Stimulated activated CD8-positive, alpha-beta memory T cell treated with anti-CD3 and anti-CD28 coated beads, Interleukin-2, amount 100 ng/mL, for 1 hour (primary cell): ENCODE measurements at places on chromosomes 5 and 9.

DNA sequence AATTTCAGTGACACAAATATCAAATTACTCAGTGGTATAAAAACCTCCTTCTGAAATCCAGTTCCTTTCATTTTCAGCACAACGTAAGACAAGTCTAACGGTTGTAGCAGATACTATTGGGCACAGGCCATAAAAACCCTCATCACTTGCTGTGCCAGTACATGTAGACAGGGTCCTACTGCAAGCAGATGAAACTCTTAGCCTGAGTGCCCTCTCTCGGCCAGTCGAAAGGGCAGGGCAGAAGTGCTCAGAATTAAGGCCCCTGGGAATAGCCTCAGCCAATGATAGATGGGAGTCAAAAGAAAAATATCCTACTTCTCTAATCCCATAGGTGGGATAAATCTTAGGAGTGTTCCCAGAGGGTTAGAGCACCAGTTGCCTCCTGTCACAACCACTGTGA is 168.5 kb upstream of the FER start:
- no peak for DNase-seq

- DNase-seq = no peak
Measured at GRCh38 chr5:147898875-147899401, 7.4 kb downstream of the C5orf46 start.

- no peak for DNase-seq
Measured at GRCh38 chr5:155923784-155924183, 403.2 kb upstream of the SGCD start.

- no peak for DNase-seq
Measured at GRCh38 chr5:35369965-35370790, 139.9 kb upstream of the PRLR start.

- no peak for DNase-seq
Measured at GRCh38 chr5:124444147-124444775, 302.2 kb downstream of the ZNF608 start.

GRCh38 chr5:42894057-42894456 is 82.4 kb upstream of the SELENOP start:
- DNase-seq = no peak

GRCh38 chr5:3601061-3601710 is 5.6 kb downstream of the IRX1 start:
- no peak for DNase-seq

DNA sequence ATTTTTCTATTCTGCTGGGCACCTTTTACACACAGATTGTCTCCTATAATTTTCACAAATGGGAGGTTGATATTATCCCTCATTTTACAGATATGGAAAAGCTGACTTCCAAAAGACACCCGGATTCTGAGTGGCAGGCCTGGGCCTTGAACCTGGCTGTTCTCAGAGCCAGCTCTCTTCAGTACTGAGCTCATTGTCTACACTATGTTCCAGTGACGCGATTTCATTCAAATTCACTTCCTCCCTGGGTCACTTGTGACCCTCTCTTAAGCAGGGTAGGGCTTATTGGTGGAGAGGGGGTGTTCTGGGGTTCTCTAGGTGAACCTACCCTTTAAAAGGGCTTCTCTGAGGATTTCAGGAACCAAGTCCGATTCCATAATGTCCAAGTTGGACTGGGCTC is 70.2 kb downstream of the ANKRD33B start:
- DNase-seq = no peak

DNA sequence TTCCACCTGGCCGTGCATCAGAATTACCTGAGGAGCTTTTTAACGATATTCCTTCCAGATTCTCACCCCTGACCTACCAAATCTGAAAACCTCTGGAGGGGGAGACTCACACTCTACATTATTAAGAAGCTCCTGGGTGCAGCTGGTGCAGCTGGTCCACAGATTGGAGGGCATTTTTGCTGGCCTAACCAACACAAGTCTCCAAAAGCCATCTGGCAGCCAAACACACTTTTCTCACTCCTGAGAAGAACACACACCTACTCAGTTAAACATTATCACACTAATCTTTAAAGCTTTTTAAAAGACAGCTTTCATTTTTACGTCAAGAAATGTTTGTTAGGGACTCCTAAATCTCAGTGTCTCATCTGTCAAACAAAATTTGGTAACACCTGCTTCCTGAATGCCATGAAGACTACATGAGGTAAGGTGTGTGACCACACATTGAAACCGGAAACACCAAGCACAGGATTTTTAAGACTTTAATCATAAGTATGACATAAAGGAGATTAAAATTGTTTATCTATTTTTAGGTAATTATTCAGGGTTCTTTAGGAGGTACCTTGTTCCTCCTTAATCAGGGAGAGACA is 14.2 kb upstream of the PTPN3 start:
- DNase-seq = no peak

DNA sequence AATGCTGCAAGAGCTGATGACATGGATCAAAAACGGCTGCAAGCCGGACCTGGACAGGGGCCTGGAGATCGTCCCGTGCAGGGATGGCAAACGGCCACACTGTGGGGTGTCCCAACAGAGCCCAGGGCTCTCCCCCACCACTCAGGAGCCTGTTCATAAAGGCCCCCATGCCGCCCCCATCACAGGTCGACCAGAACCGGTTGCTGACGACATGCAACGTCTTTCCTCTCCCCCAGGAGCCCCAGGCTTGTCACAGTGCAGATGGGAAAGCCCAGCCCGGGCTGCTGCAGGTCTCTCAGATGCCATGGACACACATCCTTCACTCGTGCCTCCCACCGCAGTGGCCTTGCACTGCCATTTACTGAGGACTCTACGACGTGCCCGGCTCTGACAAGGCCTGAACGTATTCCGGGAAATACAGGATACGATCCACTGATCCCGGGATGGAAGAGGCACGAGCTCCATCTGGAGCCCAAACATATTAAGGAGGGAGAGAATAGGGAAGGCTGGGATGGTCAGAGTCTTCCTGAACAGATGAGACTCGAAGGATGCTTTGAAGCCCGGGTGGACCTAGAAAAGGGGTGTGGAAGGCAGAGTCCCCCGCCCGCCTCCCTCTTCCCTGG is 76.5 kb upstream of the SARDH start:
- DNase-seq = no peak

DNA sequence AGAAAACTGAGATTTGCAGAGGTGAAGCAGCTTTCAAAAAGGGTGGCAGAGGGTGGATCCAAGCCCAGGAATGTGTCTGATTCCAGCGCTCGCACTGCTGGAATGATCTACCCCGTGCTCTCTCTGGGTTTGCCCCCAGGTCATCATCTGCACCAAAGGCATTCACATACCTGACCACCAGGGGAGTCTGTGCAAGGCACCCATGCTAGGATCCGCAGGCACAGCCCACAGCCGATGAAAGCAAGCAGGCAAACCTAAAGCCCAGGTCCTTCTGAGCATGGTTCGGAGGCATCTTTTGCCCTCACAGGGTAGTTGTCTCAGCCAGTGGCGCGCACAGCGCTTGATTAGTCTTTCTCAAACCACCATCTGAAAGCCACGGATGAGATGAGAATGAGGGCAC is 56.6 kb downstream of the TEK start:
- no peak for DNase-seq

DNA sequence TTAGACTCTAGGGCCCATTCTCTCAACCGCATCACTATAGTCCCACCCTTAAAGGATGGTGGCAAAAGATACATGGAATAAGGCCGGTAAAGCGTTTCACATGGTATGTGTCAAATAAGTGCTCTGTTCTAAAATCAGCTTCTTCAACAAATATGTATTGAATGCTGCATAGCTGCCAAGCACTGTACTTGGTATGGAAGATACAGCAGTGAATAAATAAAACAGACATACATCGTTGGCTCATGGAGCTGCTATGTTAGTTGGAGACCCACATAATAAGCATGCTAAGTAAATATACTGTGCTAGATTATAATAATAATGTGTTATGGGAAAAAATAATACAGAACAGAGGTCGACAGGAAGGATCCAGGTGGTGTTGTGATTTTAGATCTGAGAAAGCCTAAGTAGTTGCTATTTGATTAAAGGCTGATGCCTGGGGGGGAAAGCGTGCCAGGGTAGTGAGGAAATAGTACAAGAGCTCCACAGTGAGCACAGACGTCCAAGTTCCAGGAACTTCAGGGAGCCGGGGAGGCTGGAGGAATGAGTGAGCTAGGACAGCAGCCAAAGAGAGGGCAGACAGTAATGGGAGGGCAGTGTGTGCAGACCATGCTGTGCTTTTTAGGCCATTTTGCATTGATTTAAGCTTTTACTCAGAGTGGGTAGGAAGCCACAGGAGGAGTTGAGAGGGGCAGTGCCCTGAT is 93.7 kb downstream of the JAKMIP2 start:
- no peak for DNase-seq

DNA sequence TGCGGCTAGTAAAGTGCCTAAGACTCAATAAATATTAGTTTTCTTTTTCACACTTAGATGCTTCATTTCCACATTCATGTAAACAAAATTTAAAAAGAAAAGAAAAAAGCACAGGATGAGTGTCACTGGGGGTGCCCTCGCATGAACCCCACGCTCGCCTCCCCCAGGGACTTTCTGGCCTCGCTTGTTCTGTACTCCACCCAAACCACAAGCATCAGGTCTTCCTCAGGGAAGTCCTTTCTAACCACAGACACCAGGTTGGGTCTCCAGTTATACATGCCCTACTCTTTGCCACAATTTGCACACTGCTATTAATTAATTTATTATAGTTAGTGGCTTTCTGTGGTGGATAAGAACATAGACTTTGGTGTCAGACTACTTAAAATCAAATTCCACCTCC is 92.4 kb downstream of the RORB start:
- no peak for DNase-seq

- DNase-seq = no peak
Measured at GRCh38 chr9:118170032-118170955, 466.1 kb downstream of the TLR4 start.

DNA sequence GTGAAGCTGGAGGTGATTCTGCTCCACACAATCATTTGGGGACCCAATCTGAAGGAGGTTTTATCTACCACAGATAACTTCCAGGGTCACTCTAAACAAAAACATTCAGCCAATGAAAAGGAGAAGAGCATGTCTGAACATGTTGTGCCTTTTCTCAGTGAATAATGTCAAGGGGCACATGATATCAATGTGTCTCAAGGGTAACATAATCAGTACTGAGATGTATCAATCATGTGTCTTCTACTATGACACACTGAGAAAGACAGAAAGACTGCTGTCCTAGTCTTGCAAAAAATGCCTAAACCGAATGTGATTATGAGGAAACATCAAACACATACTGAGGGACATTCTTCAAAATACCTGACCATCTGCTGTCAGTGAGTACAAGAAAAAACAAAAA is 25.4 kb upstream of the RASA1 start:
- no peak for DNase-seq

- DNase-seq = no peak
Measured at GRCh38 chr9:19431361-19432171, 22.8 kb downstream of the ACER2 start.

GRCh38 chr9:20226345-20226744 is 396.0 kb downstream of the MLLT3 start:
- DNase-seq = no peak

DNA sequence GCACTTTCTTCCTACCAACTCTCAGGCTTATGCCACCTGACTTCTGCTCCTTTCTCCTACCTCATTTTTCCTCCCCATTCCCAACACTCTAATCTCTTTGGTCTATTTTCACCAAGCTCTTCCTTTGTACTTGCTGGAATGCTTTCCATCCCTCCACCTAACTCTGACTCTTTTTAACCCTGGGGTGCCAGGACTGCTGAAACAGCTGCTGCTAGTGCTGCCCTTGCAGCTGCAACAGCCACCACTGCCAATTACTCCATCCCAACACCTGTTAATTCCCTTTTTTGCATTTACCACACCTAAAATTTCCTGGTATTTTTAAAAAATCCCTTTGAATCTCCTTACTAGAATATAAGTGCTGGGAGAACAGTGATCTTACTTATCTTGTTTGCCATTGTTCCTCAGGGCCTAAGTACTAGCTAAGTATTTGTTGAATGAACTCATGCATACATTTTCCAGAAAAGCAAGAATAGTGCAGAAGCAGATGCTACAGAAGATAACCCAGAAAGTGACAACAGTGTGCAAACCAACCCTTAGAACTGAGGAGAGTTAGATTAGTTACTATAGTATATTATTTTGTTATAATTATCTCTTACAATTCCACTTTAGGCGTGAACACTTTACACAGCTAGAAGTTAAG is 11.5 kb downstream of the NADK2 start:
- no peak for DNase-seq

DNA sequence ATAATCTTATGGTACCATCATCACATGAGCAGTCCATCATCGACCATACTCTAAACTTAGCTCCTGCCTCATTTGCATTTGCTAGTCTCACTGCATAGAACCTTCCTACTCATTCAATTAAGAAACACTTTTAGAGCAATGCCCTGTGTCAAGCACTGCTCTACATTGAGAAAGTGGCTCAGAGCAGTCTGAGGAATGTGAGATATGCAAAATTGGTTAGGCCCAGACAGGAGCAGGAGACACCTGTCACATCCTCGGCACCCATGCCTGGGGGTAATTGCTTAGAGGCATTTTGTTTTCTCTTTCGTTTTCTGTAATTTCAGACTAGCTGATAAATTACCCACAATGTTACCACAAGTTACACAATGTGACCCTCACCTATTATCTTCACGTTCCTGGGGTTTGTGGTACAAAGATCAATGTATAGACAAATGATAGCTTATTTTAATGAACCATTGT is 4.9 kb upstream of the RARS1 start:
- no peak for DNase-seq

GRCh38 chr5:94968507-94969095 is 316.3 kb downstream of the MCTP1 start:
- DNase-seq = no peak

DNA sequence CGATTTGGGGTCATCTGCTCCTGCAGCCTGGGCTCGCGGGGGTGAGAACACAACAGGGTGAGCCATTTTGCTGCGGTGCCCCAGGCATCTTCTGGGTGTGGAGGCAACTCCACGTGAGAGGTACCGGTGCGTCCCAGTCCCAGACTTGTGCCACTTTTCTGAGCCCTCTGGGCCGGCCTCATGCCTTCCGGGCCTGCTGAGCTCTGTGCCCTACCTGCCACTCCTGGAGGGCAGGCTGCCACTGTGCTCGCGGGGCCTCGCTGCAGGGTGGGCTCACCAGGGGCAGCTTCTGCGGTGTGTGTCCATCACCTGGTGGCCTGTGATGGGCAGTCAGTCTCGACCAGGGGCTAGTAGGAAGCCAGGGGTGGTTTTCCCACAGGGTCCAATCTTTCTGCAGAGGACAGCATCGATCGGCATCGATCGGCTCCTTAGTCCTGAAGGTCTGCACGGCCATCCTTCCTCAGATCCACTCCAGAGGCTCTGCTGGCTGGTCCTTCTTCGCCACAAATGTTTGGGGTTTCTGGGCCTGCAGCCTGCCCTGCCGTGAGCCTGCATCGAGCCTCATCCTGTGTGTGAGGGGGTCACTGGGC is 22.6 kb downstream of the IRX4 start:
- no peak for DNase-seq

DNA sequence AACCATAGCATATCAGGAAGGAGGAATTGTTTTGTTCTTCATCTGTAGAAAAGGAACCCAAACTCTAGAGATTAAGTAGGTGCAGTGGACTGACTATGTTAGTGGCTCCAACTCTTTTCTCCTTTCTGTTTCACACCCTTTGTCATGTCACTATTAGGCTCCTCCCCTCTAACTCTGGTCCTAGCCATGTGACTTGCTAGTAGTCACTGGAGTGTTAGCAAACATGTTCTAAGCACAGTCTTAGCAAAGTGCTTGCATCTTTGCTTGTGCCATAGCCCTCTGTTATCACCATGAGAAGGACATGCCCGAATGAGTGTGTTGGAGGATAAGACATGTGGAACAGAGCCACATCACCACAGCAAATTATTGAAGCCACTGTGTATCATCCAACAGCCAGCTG is 55.4 kb upstream of the PPP3R2 start:
- no peak for DNase-seq
